ENCODE measurements at places on chromosomes 3 and 15.

- no peak for DNase-seq
These were observed 39.2 kb upstream of the CTSH start for GRCh38 chr15:78984041-78984440.

DNA sequence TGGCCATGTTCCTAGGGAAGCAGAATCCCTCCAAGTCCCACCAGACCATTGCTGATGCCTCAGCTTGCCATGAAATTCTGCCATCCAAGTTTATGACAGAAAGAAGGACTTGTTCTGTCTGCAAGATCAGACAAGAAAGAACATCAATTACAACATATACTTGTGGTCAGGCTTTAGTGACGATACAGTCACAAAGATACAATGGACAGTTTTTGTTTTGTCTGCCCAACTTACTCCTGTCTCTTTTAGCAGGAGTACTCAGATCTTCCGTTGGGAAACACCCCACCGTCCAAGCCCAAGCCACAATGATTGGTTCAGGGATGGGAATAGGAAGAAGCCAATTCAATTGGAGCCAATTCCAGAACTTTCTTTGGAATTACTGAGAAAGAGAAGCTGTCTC, 15.7 kb downstream of the KLHL6 start:
- no peak for DNase-seq

DNA sequence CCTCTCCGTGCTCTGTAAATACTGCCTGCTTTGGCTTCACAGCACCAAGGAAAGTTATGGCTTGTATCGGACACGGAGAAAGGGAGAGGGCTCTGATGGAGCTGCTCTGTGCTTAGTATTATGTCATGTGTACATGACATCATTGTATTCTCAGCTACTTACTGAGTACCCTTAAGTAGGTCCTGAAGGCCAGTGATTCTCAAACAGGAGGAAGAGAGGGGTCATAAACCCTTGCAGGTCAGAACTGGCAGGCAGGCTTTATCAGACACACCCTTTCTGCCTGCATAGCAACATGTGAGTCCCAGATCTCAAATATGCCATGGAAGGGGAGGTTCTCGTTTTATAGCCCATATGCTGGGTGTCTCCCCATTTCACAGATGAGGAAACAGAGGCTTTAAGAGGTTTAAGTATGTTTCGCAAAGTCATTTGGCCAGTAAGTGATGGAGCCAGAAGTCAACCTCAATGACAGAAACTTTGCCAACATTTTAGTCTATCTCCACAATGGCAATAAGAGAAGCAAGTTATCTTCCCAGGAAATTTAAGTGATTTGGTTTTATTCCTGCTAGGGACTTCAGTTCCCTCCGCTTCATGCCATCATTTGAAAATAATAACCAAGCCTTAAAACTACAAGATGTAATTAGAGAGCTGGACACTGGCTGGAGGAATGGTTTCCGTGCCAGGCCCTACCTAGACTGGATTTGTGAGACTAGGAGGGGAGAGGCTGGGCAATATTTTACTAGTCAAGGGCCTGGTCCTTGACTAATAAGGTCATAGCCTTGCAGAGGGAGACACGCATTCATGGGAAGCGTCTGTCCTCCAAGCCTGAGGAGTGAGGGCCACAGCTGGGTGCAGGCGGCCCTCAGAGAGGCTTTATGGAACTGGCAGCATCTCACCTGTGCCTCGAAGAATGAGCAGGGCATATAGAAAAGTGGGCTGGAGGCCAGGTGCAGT, 133.0 kb downstream of the XXYLT1 start:
- DNase-seq = no peak

DNA sequence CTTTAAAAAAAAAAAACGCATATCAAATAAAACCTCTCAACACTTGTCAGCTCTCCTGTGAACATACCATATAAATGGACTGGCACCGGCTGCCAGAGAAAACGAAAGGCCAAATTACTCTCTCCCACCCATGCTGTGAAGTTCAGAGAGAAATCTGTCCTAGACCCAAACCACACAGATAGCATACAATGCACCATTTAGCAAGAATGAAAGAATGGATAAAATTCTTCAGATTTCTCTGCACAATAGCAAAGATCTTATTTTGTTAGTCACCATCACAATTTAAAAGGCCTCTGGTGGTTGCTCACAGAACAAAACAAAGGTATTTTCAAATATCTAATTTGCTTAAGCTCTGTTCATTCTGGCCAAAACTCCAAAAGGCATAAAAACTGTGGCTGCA, 93.9 kb upstream of the BHLHE40 start:
- no peak for DNase-seq

DNA sequence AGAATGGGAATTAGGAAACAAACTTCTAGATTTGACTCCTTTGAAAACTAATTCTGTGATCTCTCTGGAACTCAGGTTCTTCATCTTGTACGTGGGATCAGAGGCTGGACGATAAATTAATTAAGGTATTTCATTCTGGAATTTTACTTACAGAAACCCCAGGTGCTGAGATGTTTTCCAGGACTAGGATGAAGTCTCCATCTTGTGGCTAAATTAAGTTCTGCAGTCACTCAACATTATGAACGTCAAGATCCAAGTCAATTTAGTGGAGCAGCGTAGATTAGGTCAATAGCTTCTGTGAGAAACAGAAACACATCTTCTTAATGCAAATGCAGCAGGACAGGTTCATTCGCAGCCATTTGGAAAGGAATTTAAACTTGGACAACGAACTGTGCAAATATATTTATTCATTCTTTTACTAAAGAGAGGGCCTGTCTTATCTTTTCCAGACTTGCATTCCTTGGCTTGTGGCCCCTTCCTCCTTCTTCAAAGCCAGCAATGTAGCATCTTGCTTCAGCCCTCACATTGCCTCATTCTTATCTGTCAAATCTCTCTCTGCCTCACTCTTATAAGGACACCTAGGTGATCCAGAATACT, 26.7 kb upstream of the TMC3 start:
- DNase-seq = no peak

DNA sequence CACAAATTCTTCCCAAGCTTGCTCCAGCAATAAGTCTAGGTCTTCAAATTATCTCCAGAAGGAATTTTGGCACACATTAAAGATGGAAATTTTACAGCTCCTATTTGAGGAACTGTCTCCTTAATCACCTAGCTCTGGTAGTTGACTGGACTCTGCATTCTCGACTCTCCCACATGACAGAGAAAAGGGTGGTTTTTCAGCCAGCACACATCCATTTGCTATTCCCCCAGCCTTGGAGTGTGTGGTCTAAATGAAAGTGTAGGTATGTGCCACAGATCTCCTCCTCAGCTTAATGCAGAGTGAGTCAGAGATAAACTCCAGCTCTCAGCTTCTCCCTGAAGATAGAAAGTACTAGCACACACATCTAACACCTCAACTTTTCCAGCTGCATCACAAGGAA, 62.2 kb upstream of the ALCAM start:
- no peak for DNase-seq

- no peak for DNase-seq
These were observed 37.4 kb downstream of the ADCY5 start for GRCh38 chr3:123411340-123412040.

GRCh38 chr3:155912579-155913190, 42.2 kb downstream of the GMPS start:
- DNase-seq = no peak

DNA sequence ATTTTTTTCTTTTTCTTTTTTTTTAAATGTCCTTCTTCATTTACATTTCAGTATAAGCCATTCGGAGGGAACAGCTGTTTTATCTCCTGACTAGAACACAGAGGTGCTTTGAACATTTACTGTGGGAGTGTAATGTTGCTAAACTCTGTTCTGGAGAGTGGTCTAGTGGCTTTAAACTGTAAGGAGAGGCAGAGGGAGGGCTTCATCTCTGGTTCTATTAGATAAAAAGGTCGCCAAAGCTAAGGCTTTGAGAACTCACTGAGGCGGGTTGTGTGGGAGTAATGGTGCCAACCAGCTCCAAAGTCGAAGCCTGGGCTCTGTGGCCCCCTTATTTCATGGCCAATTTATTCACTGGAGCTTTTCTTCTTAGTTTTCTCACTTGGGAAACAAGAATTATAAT, 133.2 kb downstream of the ANXA2 start:
- no peak for DNase-seq

DNA sequence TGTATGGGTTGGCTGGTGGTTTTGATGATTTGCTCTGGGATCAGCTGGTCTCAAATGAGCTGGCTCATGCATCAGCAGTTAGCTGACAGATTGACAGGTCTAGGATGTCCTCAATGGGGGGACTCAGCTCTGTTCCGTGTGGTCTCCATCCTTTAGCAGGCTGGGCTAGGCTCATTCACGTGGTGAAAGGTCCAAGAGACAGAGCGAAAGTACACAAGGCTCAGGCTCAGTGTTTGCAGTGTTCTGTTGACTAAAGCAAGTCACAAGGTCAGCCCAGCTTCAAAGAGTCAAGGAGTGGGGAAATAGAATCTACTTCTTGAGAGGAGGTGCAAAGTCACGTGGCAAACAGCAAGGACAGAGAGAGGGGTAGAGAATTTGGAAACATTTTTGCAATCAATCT, 126.5 kb upstream of the CMC1 start:
- no peak for DNase-seq

GRCh38 chr3:188834349-188834748, 337.4 kb upstream of the TPRG1 start:
- no peak for DNase-seq

GRCh38 chr3:94285872-94286271, 223.0 kb downstream of the NSUN3 start:
- no peak for DNase-seq

- no peak for DNase-seq
These were observed 857.3 kb downstream of the NAALADL2 start for GRCh38 chr3:175716446-175716845.

GRCh38 chr15:36926427-36926825, 173.9 kb downstream of the MEIS2 start:
- no peak for DNase-seq

- no peak for DNase-seq
These were observed 332.1 kb downstream of the VGLL3 start for GRCh38 chr3:86658876-86659275.

- peak; percentile 21 for DNase-seq
These were observed 103.3 kb downstream of the SNRK start for GRCh38 chr3:43389388-43390254.

- DNase-seq = no peak
These were observed 72.5 kb downstream of the WWTR1 start for GRCh38 chr3:149585401-149585726.

DNA sequence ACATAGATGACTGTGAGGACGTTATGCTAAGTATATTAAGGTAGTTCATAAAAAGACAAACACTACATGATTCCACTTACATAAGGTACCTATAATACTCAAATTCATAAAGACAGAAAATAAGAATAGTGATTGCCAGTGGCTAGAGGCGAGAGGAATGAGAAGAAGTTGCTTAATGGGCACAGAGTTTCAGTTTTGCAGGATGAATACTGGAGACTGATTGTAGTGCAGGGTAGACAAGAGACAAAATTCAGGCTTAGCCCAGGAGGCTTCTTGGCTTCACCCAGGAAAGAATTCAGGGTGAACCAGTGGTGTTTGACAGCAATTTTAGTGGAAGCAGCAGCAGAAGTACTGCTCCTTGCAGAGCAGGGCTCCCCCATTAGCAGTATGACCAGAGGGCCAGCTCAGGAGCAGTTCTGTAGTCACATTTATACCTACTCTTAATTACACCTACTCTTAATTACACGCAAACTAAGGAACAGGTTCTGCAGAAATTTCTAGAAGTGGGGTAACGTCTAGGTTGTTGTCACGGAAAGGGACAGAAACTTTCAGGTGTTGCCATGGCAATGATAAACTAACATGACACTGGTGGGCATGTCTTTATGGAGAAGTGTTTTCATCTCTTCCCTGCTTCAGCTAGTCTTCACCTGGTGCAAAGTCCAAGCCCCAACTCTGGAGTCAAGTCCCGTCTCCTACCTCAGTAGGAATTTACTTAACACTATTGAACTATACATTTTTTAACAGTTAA, 55.2 kb downstream of the TBL1XR1 start:
- DNase-seq = no peak

DNA sequence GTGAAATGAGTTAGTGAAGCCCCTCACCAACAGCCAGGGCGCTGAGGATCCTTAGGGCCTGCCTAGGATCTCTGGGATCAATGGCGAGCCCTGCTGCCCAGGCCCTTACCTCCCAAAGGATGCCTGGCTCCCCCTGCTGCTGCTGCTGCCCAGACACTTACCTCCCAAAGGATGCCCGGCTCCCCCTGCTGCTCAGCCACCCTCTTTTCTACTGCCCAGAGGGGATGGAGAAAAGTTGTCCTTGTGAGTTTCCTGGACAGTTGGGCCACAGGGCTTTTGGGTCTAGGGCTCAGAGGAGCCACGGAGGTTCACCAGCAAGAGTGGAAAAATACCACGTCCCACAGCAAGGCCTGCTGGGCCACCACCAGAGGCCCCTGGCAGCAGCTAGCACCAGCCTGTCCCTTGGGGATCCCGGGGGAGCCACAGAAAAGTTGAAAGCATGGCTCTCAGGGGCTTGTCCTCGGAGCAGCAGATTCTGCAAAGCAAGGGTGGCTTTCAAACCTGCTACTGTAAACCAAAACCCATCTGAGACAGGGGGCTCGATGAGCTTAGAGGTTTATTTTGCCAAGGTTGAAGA, 59.4 kb downstream of the SLC6A6 start:
- DNase-seq = peak; percentile 28

- no peak for DNase-seq
These were observed 156.6 kb upstream of the IL12A start for GRCh38 chr3:159832024-159832423.

- DNase-seq = no peak
These were observed 525.3 kb upstream of the PPP2R3A start for GRCh38 chr3:135440233-135440632.

GRCh38 chr15:48924528-48925393, 39.0 kb downstream of the SHC4 start:
- no peak for DNase-seq

- no peak for DNase-seq
These were observed 15.8 kb downstream of the UROC1 start for GRCh38 chr3:126501736-126502135.

- no peak for DNase-seq
These were observed 4.4 kb upstream of the SI start for GRCh38 chr3:165082650-165083049.

All from stimulated activated CD4-positive, alpha-beta T cell treated with anti-CD3 and anti-CD28 coated beads, Interleukin-4, amount 100 ng/mL, for 4 hours (primary cell).